Stimulated activated CD4-positive, alpha-beta T cell treated with anti-CD3 and anti-CD28 coated beads, Interleukin-1b, Interleukin-23, amount 100 ng/mL, for 1 hour (primary cell): ENCODE measurements at places on chromosomes 6 and 20.

- DNase-seq = no peak
Measured at GRCh38 chr6:112800916-112801315, 453.8 kb downstream of the RFPL4B start.

DNA sequence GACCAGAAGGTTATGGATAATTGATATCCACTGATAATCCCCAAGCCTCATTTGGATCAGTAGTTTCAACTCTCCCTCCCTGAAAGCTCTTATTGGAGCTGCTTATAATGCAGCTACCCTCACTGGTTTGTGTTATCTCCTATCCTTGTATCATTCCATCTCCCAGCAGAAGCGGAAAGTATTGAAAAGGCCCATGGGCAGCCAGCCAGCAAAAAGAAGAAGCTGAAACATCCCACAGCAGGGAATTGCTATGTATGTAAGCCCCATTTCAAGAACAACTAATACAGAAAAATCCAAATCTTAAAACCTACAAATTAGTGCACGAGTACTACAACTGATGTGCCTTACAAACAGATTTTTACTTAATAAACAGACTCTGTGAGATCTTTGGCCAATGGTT, 269.0 kb upstream of the ECI2 start:
- no peak for DNase-seq

- no peak for DNase-seq
Measured at GRCh38 chr20:32727683-32728082, 15.6 kb downstream of the COMMD7 start.

- no peak for DNase-seq
Measured at GRCh38 chr6:7169296-7169721, 61.5 kb downstream of the RREB1 start.

GRCh38 chr6:138372711-138373463, 4.8 kb upstream of the SMIM28 start:
- no peak for DNase-seq

DNA sequence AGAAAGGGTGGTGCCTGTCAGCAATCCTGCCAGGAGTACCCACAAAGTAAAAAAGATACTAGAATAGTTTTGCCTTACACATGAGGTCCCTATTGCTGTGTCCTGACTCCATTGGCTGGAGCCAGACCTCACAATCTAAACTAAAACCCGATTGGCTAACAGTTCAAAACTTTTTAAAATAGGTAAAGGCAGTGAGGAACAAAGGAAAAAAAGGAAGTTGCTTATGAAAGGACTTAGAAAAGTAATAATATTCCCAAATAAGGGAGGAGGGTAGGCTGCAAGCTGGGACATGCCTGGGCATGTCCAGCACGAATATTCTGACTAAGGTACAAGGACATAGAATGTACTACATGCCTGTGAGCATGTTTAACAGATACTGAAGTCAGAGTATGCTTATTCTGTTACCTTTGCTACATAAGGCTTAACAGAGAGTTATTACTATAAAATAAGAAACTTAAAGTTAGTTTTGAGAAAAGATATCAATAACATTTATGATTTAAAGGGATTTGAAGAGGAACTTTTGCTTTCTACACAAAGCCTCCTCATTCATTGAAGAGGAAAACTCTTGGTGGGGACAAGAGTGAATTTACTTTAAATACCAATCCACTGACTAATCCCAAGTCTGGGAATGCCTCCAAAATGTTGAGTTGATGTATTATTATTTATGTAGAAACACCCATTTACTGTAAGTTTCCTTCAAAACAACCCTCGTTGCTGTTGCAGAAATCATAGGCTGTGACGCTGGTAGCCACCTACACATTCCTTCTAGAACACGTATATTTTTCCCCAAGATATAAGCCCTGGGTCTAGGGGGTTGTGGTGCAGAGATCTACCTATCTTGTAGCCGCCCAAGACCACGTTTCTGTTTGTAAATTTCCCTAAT, 8.2 kb upstream of the MTHFD1L start:
- no peak for DNase-seq

DNA sequence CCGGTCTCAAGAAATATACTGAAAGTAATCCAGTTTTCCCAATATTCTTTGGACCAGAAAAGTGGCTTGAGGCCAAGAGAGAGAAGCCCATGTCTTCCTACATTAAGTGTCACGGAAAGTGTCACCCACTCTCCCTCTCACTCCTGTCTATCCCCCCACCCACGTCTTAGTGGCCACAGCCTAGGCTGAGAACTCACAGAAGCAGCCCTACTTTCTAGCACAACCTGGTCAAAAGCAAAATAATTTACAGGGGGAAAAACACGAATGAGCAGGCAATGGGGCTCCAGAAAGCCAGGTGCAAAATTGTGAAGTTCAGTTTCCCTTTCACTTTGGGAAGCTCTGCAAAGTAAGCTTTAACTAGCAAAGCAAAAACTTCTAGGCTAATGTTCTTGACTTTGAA, 118.0 kb downstream of the OPRM1 start:
- no peak for DNase-seq

DNA sequence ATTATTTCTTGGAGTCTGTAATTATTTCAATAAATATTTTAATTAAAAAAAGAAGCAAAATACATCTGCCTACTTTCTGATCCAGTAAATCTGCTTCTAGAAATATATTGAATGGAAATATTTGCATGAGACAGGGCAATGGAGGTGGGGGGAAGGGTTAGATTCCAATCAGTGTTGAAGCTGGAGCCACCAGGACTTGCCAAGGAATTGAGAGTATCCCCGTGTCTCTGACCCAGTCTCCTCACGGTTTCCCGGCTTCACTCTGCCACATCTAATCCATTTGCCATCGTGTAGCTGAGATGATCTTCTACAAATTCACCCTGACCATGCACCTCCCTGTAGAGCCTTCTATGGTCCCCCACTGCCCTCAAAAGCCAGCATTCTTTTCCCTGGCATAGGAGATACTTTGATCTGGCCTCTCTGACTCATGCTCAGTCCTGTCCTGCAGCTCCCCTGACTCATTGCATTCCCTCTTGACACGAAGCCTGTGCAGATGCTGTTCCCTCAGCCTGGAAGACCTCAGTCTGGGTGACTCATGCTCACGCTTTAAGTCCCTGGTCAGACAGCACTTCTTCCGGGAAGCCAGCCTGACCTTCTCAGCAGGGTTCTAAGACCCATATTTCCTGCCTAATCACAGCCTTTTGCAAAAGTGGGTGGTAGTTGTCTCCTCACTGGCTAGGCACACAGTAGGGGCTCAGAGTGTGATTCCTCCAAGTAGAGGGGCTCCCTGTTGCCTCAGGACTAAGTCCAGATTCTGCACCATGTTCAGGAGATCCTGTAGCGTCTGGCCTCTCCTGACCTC, 23.0 kb upstream of the FKBP1A start:
- DNase-seq = no peak

GRCh38 chr20:44166008-44166407, 21.0 kb downstream of the JPH2 start:
- no peak for DNase-seq

DNA sequence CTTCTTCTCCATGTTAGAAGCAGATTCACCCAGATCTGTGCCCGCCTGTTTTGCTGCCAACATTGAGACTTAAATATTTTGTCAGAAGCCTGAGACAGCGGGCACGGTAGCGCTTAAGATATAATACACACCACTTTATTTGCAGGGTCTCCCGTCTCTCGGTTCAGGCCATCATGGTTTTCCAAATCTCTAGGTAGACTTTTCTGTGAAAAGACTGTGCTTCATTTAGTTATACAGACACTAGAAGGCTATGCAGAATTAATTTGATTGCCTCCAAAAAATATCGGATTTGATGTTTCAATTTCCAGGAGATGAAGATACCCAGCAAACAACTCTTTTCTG, 598 bp downstream of the TBP start:
- DNase-seq = no peak

GRCh38 chr20:5393218-5393870, 76.6 kb upstream of the PROKR2 start:
- no peak for DNase-seq

DNA sequence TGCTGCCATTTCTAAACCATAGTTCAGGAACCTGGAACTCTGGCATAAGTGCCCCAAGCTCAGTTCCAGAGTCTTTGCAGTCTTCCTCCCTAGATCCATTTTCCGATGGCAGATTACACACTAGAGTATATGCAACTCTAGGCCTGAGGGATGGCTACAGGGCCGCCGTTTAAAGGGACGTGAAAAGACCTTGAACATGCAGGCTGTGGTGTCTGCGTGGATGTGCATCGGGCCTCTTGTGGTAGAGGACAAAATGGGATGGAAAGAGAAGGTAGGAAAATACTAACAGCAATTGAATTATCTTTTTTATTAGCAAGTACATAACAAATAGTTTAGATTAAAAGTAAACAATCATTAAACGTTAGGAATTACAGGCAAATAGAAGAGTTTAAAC, 588.9 kb downstream of the RFPL4B start:
- DNase-seq = no peak

- DNase-seq = no peak
Measured at GRCh38 chr6:53608396-53608795, 57.2 kb downstream of the KLHL31 start.

DNA sequence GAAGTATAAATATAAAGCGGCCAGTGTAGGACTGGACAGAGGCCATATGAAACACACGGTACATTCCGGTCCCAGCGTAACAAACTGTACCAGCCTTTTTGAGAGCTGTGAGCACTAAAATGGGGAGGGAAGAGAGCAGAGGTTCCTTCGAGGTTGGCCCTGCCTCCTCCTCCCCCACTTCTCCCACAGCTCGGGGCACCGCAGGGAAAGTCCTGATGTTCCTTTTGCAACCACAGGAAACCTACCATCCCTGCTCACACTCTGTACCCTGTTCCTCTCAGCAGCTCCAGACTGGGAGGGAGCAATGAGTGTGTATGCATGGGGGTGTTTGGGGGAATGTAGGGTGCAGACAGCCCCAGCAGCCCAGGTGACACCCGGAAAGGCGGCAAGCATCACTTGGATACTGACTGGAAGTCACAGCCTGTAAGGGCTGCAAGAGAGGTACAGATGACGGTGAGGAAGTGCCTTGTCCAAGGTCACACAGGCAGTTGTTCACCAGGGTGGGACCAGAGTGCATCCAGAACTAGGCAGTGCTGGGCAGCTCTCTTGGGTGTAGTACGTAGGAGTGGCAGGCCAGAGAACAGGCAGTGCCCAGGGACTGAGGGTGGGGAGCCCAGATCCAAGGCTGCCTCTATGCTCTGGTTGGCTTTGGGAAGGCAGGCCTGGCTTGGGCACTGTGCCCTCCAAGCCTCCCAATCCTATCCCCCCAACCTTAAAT, 11.0 kb upstream of the ARMC12 start:
- DNase-seq = no peak

DNA sequence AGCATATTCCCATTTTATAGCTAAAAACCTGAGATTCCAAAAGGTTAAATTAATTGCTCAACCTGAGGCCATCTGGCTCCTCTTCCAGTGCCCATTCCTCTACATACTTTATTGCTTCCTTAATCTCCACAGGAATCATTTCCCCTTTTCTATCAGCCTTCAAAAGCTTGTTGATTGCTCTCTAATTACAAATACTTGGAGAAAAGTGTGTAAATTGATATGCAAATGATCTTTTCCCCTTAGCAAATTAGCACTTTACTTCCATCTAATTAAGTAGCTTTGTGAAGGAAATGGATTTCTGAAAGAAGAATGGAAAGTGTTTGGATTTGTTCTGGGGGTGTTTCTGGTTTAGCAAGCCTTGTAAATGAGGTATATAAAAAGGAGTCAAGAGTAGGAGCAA, 323.3 kb downstream of the GRIK2 start:
- DNase-seq = no peak

DNA sequence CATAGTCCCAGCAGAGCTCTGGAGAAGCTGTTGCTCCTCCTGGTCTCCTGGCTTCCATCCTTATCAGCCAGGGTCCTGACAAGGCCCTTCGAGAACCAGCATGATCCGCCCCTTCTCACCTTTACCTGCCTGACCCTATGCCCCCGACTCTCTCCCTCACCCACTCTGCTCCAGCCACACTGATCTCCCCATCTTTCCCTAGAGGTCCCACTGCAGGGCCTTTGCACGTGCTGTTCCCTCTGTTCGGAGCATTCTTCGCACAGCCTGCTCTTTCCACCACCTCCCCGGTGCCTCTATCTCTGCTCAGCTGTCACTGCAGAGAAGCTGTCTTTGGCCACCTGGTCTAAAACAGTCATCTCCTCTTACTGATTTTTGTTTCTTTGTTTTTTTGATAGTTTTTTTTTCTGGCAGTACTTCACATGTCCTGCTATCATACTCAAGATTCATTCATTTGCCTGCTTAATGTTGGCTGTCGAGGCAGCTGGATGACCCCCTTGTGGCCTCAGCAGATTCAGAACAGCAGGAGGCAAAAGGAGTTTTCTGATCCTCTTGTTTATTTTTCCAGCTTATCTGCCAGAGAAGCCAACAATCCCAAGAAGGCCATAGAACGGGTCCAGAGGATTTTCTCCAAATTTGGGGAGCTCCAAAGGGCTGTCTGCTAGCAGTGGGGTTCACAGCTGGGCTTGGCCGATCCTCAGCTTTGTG, 1.6 kb upstream of the PTGIS start:
- DNase-seq = no peak

DNA sequence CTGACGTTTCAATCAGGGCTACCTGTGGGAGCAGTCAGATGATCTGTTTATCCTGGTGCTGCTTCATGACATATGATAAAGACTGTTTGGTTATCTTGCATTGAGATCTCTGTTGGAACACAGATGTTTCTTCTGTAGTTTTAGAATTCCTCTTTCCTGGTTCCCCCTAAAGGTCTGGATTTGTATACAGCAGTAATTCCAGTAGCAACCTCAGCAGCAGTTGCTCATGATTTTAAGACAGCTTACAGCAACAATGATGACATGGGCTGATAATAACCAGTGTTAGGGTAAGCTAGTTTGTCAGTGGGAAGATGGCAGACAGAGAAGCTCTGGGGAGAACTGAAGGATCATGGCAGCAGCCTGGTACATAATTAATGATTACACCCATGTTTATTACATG, 439.4 kb downstream of the PHF3 start:
- DNase-seq = no peak

DNA sequence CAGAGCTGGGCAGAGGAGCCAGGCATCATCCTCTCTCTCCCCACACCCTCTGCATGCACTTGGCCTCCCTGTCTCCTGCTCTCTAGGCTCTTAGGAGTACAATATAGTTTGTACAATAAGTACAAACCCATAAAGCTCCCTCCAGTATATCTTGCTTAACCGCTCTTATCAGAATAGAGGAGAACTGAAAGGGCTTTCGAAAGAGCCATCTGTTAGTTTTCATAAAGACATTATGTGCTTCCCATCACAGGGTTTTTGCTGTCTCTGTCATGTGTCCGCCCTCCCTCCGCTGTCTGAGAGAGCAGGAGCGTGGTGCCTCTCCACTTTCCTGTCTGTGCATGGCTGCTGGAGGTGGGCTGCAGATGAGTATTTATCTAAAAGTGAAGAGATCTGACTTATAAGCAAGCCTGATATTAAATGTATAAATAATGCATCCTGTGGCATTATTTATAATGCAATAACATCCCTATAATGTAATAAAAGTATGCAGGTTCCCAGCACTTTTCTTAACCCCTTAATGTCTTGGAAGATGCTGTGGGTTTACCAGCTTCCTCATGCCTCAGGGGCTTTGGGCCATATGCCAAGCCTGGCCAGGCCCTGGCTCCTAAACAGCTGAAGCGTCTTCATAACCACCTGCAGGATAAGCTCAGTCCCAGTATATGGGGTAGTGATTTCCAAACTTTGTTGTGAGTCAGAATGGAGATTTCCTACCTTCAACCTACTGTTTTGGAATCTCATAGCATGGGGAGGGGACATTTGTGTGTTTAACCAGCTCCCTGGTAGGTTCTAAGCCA, 297.1 kb downstream of the DHX35 start:
- no peak for DNase-seq
